ENCODE measurements at places on chromosomes 12 and 14.

GRCh38 chr12:16611146-16611545 lies 5.2 kb upstream of the LMO3 start:
- DNase-seq = no peak

DNA sequence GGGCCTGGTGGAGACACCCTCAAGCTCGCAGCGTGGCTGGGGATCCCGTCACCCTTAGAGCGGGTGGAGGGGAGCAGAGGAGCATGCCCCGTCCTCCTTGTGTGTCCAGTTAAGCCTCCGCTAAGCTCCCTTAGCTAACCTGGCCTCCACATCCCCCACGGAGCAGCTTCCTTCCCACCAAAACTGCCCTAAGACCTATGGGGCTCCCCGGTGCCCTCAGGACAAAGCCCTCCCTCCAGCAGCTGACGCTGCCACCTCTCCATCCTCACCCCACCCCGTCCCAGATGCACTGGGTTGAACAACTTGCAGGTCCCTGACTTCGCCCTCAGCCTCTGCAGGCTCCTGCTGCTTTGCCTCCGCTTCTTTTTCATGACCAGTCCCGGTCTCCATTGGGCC lies 4.0 kb downstream of the AHNAK2 start:
- DNase-seq = no peak

DNA sequence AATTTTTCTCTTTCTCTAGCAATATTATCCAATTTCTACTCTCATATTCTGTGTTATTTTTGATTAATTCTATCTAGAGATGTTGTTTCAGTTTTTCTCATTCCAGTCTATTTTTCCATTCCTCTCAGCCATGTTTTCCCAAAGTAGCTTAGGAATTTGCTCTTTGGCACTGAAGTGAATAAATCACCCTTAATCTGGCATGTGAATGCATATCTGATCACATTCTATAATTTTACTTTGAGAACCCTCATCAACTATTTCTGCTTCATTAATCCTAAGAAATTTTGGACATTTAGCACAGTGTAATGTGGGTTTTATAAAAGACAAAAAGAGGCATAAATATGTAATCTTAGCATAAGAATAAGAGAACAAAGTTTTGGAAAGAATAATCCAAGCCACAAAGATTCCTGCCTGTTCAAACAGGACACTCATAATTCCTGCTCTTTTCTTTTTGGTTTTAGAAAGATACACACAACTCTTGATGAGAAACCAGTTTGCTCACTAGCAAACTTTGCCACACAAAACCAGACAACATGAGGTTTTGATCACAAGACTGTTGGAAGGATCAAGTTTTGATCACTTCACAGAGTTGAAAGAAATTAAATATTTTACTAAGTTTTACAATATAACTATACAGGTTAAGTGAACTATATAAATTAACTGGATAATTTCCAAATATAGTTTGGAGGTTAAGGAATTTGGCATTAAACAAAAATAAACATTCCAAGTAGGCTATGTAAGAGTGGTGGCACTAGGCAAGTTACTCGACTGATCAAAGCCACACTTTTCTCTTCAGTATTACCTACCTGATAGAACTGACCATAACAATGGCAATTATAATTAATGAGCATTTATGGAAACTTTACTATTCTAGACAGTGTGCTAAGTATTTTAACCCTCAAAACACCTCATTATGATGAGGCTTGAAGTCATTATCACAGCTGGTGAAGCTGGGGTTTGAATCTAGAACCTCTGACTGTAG lies 226.6 kb upstream of the TMTC1 start:
- no peak for DNase-seq

GRCh38 chr14:67892466-67893100 lies 73.0 kb downstream of the RAD51B start:
- DNase-seq = no peak
